ENCODE measurements at places on chromosomes 7 and 10.

DNA sequence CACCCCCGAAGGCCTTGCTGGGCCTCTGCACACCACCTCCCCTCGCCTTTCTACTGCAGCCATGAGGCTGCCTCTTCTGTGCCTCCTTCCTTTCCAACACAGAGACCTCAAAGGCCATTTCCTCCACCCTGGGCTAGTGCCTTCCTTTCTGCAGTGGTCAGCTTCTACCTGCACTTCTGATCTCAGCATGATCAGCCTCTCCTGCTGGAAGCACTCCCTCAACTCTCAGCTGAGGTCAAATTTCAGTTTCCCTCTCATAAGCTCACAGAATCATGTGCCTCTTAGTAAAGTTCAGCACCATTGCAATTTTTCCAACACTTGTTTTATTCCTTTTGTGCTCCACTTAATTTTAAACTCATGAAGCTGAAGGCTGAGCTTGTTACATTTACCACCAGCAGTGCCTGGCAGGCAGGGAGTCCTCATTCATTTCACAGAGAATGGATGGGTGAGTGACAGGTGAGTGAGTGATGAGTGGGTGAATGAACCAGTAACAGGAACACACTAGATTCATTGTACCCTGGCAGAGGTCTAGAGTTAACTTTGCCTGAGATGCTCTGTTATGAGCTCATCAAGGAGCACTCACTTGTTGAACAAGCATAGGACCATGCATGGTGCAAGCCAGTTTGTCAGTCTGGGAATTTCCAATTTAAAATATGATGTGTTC lies 124.0 kb upstream of the PRSS58 start:
- DNase-seq: no peak

GRCh38 chr7:111268941-111269340 lies 178.0 kb downstream of the LRRN3 start:
- DNase-seq: no peak

- no peak for DNase-seq
Measured at GRCh38 chr10:26367771-26368170, 70.4 kb upstream of the APBB1IP start.

DNA sequence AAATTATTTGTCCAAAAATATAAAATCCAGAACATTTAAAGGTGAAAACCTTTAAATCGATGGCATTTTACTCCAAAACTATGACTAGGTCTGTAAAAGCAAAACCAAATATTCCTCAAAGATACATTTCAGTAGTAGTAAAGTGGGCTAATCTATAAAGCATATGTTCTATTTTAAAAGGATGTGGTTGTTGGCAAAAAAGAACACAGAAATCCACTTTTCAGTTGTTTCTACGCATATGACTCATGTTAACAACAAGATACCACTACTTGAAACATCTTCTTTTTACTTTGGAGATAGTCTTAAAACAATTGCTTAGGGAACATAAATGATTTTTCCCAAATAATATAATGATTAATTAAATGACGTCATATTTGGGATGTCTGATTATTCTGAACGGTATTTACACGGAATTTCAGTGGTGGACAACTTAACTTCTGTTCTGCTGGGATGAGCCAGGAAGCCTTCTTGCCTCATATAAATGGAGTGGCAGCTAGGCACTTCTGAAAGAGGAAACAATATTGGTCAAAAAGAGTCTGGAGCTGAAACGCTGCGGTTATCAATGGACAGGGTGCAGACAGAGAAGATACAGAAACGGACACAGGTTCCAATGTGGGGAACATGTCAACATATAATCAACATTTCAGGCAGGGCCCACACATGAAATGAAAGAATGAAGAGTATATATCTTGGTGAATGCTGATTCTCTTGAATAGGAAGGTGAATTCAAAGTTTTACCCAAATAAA lies 78.5 kb downstream of the ETV1 start:
- DNase-seq: no peak

GRCh38 chr10:122120008-122120744 lies 131.2 kb downstream of the TACC2 start:
- no peak for DNase-seq

GRCh38 chr10:73773152-73773879 lies 8.5 kb upstream of the CHCHD1 start:
- no peak for DNase-seq

DNA sequence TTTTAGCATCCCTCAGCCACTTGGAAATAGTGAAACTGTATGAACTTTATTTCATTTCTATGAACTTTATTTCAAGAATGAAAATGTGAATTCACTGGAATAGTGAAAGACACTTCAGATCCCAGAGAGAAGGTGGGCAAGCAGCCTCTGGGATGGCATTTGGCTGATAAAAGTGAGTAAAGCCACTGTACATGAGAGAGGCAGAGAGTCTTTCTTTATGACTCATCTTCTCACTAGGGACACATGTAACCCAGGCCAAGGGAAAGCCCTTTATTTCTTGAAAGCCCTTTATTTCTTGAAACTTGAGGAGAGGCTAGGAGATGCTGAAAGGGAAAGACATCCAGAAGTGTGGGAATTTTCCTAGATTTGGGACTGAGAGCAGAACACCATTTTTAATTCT lies 148.9 kb upstream of the SMIM30 start:
- no peak for DNase-seq

DNA sequence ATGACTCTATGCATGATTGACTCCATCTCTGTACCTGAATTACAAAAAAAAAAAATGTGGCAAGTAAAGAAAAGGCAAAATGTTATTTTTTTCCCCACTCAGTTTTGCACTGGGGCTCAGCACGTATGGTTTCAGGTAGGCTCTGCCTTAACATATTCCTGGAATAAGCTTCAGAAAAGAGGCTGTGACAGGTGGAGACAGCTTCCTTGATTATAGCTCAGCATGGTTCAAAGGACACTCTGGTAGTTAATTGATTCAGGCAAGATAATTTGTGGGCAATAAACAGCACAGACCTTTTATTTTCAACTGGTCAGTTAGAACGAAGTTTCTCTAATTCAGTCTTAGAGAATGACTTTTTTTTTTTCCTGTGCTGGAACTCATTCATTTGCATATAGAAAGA lies 347.3 kb downstream of the GALNT17 start:
- DNase-seq: no peak

DNA sequence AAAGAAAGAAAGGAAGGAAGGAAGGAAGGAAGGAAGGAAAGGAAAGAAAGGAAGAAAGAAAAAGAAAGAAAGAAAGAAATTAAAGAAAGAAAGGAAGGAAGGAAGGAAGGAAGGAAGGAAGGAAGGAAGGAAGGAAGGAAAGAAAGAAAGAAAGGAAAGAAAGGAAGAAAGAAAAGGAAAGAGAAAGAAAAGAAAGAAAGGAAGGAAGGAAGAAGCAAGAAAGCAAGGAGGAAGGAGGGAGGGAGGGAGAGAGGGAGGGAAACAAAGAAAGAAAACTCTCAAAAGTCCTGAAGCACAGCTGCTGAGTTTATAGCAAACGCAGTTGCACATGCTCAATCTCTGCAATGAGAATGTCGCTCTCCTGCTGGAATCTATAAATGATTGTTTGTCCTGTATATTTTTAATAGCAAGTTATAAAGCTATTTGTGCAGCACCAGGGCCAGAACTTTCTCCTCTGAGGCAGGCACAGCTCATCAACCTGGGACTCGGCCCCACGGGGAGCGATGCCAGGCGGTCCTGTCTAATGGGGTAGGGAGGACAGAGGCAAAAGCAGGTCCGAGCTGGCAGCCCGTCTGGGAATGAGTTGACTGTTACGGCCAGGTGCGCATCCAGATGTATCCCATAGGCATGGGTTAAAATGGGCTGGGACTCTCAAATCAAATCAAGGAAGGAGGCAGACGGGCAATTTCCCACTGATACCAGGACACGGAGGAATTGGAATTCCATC lies 118.0 kb upstream of the PFKP start:
- no peak for DNase-seq

- DNase-seq: no peak
Measured at GRCh38 chr7:149126662-149127266, 640 bp upstream of the ZNF425 start.

GRCh38 chr7:76332078-76332477 lies 26.7 kb downstream of the YWHAG start:
- DNase-seq: no peak

DNA sequence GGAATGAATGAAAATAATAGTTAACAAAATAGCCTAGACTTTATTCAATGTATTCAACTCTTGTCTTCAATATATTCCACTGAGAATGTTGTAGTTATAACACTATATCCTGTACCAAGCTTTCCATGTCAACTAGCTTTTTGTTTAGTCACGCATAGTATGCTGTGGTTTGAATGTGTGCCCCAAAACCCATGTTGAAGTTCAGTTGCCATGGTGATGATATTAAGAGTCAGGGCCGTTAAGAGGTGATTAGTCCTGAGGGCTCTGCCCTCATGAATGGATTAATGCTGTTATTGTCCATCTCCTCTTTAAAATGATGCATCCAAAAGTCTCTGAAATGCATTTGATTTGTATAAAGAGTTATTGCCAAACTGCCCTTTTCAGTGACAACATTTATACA lies 887.6 kb downstream of the NRG3 start:
- DNase-seq: no peak

DNA sequence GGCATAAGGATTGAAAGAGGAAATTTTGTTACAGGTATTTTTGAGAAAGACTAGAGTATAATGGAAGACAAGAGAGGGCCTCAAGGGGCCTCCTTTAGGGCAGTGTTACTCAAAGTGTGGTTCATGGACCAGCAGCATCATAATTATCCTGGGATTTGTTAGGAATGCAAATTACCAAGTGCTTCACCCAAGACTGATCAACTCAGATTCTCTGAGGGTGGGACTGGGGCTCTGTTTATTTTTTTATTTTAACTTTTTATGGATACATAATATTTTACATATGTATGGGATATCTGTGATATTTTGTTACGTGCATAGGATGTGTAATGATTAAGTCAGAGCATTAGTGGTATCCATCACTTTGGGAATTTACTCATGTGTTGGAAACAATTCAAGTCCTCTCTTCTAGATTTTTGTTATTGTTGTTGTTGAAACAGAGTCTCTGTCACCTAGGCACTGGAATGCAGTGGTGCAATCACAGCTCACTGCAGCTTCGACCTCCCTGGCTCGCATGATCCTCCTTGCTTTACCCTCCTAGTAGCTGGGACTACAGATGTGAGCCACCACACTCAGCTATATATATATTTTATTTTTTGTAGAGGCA lies 2.2 kb upstream of the KCTD7 start:
- no peak for DNase-seq

GRCh38 chr10:21315645-21316220 lies 209.7 kb downstream of the SKIDA1 start:
- no peak for DNase-seq

GRCh38 chr10:6607182-6607581 lies 27.1 kb upstream of the PRKCQ start:
- no peak for DNase-seq

- DNase-seq: no peak
Measured at GRCh38 chr7:88396948-88397322, 90.2 kb upstream of the STEAP4 start.

GRCh38 chr7:131454498-131454897 lies 101.9 kb downstream of the PODXL start:
- no peak for DNase-seq

- DNase-seq: no peak
Measured at GRCh38 chr7:31602041-31602625, 84.9 kb upstream of the PPP1R17 start.

- DNase-seq: no peak
Measured at GRCh38 chr7:31044529-31044928, 7.6 kb upstream of the ADCYAP1R1 start.

GRCh38 chr10:74929197-74929596 lies 102.8 kb downstream of the KAT6B start:
- no peak for DNase-seq

- no peak for DNase-seq
Measured at GRCh38 chr7:79452495-79453265, 787 bp downstream of the MAGI2 start.

DNA sequence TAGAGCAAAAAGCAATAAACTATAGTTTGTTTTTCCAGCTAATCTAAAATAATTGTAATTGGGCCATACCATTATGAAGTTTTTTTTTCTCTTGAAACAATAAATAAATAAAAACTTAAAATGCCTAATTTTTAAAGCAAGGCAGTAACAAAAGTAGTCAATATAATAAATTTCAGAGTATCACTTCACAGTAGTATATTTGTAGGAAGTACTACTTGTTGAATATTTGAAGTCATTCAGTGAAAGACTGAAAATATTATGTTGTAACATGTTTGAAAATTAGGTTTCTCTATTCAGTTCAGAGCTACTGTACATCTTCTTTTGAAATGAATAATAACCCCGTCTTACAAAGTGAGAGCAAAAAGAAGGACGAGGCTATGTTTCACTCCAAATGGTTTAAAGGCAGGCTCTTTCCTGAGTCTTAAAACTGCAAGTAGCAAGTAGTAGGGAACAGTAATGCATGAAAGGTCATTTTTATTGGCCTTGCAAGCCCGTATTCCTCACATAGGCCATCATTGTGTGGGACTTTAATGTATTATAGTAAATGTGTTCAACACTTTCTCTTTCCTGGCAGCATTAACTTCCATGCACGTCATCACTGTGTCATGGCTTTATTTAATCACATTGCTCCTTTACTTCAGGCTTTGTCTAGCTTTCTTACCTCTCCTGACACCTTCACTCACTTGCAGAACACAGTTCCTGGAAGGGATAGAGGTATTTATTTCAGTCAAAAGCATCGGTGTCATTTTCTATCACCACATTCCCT lies 141.4 kb downstream of the VTI1A start:
- no peak for DNase-seq

DNA sequence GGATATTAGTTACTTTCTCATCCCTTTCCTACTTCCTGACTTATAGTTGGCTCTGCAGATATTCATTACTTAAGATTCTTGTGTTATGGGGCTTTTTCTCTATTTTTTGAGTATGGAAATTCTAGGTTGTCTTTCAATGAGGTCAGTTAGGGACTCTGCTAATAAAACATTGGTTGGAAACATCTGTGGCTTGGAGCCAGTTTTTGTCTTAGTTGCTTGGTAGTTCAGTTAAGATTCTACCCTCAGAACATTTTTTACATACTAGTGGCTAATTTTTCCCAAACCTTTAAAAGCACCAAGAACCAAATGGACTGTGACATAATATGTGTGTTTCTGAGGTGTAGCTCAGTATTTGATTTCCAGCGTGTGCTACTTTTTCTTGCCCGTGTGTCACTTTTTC lies 305.6 kb upstream of the FZD1 start:
- DNase-seq: no peak

- DNase-seq: no peak
Measured at GRCh38 chr7:28533267-28533666, 120.9 kb downstream of the CREB5 start.

GRCh38 chr7:109235316-109235715 lies 665.6 kb downstream of the DNAJB9 start:
- no peak for DNase-seq

DNA sequence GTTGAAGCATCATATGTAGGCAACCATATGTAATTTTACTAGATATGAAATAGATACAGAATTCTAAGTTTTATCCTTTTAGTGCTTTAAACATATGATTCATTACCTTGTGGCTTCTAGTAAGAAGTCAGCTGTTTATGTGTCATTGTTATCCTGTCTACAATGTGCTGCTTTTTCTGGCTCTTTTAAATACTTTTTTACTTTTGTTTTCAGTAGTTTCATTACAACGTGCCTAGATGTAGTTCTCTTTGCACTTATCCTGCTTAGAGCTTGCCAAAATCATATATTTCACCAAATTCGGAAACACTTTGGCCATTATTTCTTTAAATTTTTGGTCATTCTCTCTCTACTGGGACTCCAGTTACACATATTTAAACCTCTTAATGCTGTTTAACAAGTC lies 26.4 kb downstream of the YAE1 start:
- no peak for DNase-seq

Data from esophagus squamous epithelium (tissue), 5 donors.